ENCODE measurements at places on chromosomes 1 and 21. TPM values are rescaled to one million over a fixed set of nuclear protein-coding genes. Genes with fewer than 3 reads are reported as not detected.
A peak's percentile ranks its signal among the peaks of the same experiment; 100 is the strongest.

The POFUT2 gene
- total RNA-seq: 24.0 TPM

The DENND1B gene
- total RNA-seq: 7.5 TPM

The MAN1C1 gene
- 0.15 TPM for total RNA-seq

The RGS7 gene
- not detected for total RNA-seq

The PLCH2 gene
- 0.14 TPM for total RNA-seq

The GJA9 gene
- total RNA-seq: 0.13 TPM

The SPRR5 gene
- not detected for total RNA-seq

The SLFNL1 gene
- total RNA-seq: not detected

The MPZL1 gene
- total RNA-seq: 43.9 TPM

The CACNA1S gene
- not detected for total RNA-seq

DNA sequence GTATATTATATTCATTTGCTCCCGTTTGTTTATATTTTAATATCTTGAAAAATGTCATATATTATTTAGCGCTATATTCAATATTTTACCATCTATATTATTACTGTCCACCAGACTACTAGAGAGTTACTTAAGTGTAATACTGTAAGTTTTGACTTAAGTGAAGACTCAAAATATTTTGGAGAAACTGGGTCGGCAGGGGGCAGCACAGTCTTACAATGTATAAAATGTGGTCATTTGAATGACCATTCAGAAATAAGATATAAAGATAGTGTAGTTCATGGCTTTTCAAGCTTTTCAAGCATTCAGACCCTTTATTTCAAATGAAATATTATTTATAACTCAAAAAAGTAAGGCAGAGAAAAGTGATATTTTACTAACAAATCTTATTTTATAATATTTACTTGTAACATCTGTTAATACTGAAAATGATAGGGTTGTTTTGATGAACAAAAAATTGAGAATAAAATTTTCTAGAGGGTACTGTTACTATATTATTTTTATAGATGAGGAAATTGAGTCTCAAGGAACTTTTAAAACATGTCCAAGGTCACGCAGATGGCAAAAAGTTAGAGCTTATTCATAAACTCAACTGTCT is 89.0 kb upstream of the SERTAD4 start:
- DNase-seq: peak; percentile 29

GRCh38 chr1:63924600-63924999 is 150.8 kb downstream of the ROR1 start:
- no peak for DNase-seq

DNA sequence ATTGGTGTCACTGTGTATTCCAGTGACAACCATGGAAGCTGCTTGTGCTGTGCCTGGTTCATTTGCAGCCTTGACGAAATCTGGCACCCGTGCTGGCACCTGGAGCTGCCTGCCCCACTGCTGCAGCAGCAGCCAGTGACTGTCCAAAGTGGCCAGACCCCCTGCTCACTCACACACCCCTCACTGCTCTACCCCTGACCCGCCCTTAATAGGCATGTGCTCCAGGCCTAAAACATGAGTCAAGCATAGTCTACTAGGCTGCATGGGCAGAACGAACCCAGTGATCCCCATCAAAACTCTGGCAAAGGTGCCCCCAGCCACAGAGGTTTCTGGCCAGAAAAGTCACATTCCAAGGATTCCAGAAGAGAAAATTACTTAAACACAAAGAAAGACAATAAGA is 7.7 kb downstream of the PRAMEF1 start:
- DNase-seq: no peak

GRCh38 chr1:76867342-76868130 is at the start of gene ST6GALNAC5:
Gene ST6GALNAC5, plus strand, starts transcription at chr1:76867480.
- DNase-seq: no peak

DNA sequence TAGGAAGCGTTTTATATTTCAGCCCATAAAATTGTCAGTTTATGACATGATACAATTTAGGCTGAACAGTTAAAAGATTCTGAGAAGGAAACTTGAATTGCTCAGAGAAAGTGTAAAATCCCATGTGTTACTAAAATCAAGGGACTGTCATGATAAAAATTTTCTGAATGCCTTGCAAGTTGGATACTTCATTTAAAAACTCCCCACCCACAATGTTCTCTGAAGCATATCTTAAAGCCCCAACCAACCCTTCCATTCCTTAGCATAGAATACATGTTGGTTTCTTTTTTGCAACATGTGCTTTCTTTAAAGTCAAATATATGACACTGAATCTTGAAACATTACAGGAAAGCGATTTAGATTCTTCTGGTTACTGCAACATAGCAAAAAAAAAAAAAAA is 97.4 kb downstream of the MRPL39 start:
- DNase-seq: no peak

DNA sequence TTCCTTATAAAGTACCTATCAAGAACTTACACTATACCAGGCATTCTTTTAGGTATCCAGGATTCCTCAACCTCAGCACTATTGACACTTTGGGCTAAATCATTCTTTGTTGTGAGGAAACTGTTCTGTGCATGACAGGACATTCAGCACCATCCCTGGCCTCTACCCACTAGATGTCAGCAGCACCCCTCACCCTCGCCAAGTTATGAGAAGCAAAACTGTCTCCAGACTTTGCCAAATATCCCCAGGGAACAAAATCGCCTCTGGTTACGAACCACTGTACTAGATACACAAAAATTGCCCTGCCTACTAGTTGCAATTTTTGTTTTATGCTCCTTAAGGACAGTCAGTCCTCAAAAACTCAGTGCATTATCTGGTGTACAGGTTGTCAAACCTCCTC is 35.7 kb downstream of the PALMD start:
- DNase-seq: no peak

- peak; percentile 11 for DNase-seq
Observed at GRCh38 chr1:152188673-152189591, 29.9 kb upstream of the RPTN start.

DNA sequence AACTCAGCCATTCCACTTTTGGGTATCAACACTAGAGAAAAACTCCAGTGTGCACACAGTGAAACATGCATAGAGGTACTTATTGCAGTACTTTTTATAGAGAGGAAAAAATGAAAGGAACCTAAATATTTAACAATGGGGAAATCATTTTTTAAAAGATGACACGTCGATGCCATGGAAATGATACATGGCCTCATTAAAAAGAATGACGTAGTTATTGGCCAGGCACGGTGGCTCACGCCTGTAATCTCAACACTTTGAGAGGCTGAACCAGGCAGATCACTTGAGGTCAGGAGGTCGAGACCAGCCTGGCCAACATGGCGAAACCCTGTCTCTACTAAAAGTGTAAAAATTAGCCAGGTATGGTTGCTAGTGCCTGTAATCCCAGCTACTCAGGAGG is 42.5 kb downstream of the MATN1 start:
- DNase-seq: no peak

DNA sequence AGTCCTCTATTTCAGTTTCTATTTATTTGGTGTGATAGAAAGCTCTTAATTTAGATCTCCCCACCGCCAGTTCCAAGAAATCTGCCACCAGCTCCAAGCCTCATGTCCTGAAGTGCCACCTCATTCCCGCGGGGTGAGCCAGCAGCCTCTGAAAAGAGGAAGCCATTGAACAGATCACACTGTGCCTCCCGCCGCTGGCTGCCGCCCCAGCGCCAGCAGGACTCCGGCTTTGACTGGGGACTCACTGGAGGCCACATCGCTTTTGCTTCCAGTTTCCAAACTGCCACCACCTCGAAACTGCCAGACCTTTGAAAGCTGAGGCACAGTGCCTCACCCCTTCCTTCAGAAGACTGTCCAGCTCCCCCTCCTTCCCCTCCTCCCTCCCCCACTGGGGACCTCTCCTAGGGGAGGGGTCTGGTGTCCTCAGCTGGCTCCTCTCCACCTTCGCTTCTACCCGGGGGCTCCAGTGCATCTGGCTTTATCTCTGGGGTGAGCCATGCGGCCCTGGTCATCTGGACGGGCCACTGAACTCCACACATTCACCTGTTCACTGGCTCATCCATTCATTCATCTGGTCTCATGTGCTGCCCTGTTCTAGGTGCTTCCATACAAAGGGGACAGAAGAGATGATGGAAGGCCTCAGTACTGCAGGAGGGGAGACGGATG is 58.9 kb downstream of the VPS26C start:
- DNase-seq: peak; percentile 13

DNA sequence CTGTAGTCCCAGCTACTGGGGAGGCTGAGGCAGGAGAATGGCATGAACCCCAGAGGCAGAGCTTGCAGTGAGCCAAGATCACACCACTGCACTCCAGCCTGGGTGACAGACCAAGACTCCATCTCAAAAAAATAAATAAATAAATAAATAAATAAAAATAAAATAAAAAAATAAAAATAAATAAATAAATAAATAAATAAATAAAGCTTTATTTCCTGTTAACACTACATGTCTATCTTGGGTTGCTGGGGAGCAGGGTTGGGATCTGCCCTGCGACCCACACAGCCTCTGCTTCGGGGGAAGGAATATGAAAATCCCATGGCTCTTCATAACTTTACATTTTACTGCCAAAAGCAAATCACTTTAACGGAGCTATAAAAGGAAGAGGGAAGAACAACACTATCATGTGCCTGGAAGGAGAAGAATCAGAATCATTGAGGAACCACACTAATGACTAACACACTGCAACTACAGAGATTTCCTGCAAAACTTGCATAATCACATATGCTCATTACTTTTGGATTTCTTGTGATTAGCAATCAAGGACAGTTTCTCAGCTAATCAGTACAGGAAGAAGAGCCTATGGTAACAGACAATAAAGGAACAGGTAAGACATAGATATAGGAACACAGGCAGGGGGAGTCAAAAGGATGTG is 72.8 kb upstream of the CD55 start:
- DNase-seq: no peak

DNA sequence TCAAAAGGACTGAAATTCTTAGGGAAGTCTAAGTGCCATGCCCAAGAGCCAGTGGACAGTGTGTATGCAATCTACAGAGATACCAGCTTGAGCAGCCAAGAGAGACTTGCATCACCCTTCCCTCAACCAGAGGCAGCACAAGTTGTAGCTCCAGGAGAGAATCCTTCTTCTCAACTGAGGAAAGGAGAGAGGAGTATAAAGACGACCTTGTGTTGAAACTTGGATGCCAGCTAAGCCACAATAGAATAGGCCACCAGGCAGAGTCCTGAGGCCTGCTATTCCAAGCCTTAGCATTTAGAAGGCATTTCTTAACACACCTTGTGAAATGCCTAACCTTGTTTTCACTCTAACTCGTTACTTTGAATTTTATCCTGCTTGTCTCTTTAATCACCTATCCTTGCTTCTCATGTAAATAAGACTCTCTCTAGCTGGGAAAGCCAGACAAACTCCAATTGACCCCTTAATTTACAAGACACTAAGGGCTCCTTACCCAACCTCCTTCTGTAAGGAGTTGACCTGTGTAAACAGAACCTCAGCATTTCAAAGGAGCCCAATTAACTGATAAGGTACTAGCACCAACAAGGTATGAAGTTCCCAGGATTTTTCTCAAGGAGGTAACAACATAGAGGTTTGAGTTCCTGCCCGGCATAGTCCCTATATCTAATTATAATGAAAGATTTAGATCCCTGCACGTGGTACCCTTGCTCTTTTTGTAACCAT is 738.8 kb downstream of the AMY1C start:
- no peak for DNase-seq

GRCh38 chr1:209105701-209106100 is 477.8 kb upstream of the CAMK1G start:
- no peak for DNase-seq

DNA sequence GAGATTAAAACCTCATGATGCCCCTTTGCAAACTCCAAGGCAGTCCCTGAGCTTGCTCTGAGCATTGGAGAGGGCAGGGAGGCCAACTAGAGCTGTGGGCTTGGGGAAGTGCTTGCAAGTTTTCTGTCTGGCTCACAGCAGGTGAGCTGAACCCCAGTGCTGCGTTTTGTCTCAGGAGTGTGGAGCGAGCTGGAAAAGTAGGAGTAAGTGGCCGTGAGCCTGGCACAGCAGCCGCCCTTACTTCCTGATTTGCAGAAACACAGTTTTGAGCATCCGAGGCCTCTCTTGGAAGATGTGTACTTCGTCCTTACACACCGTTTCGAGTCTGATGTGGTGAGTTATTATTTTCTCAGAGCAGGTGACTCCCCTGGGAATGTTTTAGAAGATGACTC is 221.2 kb upstream of the C1orf174 start:
- DNase-seq: no peak
